NCI-H1930 (cell line): ENCODE measurements at places on chromosomes 11 and 22.
A peak's percentile ranks its signal among the peaks of the same experiment; 100 is the strongest.

- no peak for DNase-seq
Measured at GRCh38 chr11:92751594-92751993, 217.9 kb upstream of the MTNR1B start.

GRCh38 chr22:36387959-36388726, at the start of gene MYH9:
Gene MYH9, minus strand, starts transcription at chr22:36387967. Its CDS starts 38,731 bp downstream, at chr22:36349236.
- peak; percentile 99 for DNase-seq

DNA sequence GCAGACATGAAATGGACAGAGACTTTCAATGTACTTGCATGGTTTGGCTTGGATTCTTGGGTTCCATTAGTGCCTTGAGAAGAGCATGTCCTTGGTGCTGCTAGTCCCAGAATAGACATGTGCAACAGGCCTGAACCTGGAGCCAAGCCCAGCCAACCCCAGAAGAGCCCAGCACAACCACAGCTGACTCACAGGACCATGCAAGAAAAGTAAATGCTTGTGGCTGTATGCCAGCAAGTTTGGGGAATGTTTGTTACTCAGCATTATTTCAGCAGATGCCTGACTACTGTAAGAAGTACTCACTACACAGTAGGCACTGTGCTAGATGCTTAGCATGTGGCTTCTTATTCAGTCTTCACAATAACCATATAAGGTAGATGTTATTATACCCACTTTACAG, 39.2 kb upstream of the HMGXB4 start:
- no peak for DNase-seq

GRCh38 chr11:66336234-66337102, at the start of gene RIN1:
Gene RIN1, minus strand, starts transcription at chr11:66336434. Its CDS starts 32 bp downstream, at chr11:66336402.
- no peak for DNase-seq

DNA sequence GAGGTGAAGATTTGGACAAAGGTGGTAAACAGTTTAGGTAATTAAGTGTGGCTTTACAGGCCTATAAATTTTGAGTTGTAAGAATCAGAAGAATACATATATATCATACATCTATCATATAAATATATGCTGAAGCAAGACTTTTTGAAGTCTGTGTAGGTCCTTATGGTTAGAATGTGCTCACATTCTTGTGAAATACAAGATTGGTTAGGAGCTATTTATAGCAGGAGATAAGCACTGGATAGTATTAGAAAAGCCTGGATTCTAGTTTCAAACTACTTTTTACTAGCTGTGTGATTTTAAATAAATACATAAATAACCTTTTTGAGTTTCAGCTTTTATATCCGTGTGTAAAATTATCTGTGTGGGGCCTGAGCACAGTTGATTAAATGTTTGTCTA, 42.3 kb downstream of the ANKRD42 start:
- no peak for DNase-seq

DNA sequence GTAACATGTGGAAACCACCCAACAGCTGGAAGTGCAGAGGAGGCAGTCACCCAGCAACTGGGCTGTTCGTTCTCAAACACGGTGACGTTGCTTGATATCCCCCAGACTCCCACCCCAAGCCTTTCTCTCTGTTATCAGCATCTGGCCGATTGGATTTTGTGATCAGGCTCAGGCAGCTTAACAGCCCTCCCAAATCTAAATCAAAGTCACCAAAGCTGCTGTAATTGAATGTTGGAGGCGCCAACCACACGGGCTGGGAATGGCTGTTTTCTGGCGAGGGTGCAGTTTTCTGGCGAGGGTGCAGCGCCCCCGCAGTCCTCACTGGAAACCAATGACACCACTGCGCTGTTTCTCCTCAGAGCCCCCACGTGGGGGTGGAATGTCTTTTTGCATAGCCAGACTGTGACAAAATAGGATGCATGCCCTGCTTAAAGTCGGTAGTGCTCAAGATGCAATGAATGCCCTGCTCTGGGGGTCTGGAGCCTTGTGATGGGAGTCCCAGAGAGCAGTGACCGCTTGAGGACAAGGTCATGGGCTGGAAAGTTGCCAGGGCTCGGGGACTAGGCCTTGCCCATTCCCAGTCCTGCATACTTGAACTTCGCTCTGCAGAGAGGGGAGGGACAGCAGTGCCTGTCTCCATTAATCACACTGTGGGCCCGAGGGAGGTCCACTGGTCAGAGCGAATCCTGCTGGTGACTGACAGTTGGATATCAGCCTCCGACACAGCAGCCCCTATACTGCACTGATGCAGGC, 105.3 kb downstream of the MORC2 start:
- DNase-seq = no peak

GRCh38 chr11:1283906-1284305, 25.5 kb downstream of the TOLLIP start:
- no peak for DNase-seq

- DNase-seq = no peak
Measured at GRCh38 chr22:35544189-35544588, 3.6 kb downstream of the RASD2 start.

DNA sequence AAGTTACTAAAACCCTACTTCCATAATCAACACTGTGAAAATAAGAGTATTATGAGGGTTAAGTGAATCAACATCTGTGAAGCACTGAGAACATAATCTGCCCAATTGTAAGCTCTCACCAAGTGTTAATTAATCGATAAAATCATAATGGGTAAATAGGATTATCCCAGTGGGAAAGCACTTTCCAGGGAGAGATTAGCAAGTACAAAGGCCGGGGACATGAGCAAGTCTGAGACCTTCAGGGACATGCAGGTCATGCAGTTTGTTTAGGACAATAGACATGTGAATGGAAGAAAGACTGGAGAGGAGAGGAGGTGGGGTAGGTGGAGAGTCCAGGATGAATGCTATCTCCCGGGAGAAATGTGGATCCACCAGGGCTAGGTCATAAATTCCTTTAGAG, 57.8 kb upstream of the FIBIN start:
- no peak for DNase-seq

- DNase-seq = peak; percentile 37
Measured at GRCh38 chr11:57482782-57483561, 22.6 kb downstream of the RTN4RL2 start.

DNA sequence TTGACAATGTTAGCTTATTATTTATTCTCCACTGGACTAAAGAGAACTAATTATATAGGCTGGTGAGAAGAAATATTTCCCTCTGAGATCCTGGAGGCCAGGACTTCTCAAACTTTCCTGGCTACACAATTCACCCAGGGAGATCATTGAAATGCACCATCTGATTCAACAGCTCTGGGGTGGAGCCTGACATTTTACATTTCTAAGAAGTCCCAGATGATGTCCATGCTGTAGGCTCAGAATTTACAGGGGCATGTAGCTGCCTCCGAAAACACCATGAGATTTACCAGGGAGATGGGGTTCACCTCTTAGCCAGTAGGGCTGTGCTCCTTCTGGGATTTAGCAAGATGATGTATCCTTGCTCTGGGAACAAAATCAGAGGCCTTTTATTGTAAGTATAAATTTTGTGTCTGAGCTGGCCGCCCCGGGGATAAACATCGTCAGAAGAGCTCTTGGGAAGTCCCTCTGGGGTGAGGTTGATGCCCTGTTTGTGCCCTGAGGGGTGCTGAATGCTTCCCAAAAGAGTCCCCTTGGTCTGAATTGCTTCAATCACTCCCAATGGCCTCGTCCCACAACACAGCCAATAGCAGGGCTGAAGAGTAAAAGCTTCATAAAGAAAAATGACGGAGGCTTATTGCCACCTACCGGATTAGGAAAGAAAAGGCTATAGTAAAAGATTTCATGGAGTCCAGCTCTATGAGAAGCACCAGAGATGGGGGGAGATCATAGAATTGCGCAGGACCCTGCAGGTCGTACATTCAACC, 33.4 kb upstream of the API5 start:
- DNase-seq = peak; percentile 33

DNA sequence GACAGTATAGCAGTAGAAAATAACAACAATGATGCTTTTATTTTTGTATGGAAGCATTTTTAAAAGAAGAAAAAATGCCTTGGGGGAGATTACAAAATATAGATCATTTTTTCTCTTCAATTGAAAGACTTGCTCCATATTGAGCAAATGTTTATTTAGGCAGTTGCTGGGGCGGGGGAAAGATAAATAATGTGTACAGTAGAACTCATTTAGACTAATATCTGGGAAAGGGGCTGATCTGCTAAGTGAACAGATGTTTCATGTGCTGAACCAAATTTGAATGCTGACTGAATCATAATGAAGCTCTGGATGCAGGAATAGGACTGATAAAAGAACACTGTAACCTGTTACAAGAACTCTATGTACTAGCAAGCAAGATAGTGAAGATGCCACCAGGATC, 457.1 kb upstream of the TENM4 start:
- no peak for DNase-seq

DNA sequence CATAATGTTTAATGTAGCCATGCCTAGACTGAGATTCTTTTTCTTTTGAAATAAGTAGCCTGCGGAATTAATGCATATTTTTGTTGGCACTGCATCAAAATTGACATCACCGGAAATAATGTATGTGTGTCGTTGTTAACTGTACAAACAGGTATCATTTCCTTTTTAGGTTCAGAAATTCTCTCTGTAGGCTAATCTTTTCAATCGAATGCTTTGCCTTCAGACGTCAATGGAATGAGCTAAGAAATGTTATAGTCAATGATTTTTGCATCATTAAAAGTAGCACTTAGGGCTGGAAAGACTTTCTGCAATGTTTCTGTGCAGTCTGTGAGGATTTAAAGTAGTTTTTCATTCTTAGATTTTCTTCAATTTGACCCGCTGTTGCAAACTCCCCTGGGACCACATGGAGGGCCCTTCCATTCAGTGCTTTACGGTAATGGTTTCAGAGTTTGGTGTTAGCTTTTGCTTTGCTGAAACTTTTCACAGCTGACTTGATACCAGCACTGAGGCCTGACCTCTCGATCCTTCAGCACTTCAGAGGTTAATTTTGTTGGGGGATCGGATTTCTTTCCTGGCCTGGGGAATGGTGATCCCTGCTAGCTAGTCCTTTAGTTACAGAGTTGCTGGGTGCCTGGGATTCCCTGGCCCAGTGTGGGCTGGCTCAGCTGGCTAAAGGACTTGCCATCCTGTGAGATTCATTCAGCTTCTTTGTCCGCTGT, 137.8 kb downstream of the DBX1 start:
- DNase-seq = no peak

- DNase-seq = no peak
Measured at GRCh38 chr11:36564376-36565030, 3.3 kb upstream of the RAG1 start.

GRCh38 chr11:23730307-23730998, 766.4 kb upstream of the LUZP2 start:
- no peak for DNase-seq

- DNase-seq = no peak
Measured at GRCh38 chr11:107827041-107827440, 31.5 kb downstream of the SLC35F2 start.

- DNase-seq = no peak
Measured at GRCh38 chr11:95132956-95133355, 43.3 kb downstream of the ENDOD1 start.

DNA sequence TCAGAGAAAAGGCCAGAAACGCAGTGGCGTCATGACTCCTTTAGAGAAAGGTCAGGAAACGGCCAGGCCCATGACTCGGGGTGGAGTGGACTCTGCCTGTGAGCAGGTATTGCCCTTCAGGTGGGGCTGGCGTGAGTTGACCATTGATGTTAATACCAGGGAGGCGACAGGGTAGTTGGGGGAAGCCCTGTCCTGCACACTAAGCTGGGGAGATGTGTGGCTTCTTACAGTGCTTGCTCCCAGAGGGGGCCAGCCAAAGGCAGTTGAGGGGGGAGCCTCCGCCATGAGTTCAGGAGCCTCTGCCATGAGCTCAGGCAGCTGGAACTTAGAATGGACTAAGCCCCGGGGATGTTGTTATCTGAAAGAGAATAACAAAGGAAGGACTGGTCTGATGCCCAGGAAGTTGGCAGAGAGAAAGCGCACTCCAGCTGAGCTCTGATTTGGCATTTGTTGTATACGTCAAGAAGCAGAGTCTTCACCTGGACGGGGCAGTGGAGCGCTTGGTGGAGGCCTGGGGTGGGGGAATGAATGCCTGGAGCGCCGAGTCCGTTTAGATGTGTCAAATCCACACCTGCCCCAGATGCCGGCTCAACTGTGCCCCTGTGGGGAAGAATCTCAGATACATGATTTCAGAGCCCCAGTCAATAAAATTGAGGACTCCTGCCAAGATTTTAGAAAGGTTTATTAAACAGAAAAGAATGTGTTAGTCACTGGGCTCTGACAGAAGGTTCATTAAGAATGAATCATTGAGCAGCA, 222.5 kb downstream of the TBC1D22A start:
- no peak for DNase-seq

DNA sequence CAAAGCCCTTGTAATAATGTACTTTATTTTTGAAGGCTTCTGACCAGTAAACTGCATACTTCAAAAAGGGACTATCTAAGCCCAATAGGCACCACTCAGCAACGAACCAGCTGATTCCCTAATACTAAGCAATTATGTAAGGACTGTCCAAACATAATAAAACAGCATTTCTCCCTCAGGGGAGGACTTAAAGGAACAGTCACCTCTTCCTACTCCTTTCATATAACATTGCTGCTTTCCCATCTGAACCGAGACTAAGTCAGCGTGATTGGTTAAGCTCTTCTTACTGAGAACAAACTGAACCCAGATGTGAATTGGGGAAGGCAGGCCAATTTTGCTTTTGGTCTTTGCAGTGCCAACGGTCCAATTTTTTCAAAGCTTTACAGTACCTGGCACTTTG, 420.0 kb downstream of the METTL15 start:
- DNase-seq = no peak

DNA sequence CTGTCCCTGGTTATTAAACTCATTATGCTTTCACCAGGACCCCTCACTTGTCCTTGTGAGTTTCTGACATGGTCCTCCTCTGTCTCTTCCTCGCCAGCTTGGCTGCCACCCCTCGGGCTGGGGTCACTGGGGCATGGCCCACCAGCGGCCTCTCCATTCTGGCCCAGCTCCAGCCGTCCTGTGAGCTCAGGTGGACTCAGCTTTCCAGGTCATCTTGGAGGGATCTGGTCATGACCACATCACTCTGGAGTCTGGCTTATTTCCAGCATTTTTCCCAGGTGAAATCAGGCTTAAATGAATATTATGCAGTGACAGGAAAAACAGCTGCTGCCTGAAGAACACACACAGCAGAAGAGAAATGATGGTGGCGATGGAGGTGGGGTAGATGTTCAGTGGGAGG, 224.5 kb downstream of the ADAMTS15 start:
- no peak for DNase-seq

GRCh38 chr11:130213143-130213978, 53.8 kb downstream of the ST14 start:
- peak; percentile 45 for DNase-seq

GRCh38 chr11:102633385-102634026, 8.4 kb upstream of the MMP20 start:
- DNase-seq = no peak

GRCh38 chr11:40125054-40125453, 1334.4 kb downstream of the LRRC4C start:
- DNase-seq = no peak

DNA sequence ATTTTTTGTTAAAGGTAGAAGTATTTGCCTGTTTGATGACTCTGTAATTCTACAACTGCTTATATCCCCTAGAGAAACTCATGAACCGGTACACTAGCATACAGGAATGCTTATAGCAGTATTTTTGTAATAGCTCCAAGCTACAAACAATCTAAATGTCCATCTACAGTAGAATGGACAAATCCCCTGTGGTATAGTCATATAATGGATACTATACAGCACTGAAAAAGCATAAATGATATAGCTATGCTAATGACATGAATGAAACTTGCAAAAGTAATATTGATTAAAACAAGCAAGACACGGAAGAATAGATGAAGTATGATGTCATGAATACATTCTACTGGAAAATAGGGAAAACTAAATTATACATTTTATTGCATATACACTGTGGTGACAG, 142.9 kb downstream of the CEP164 start:
- no peak for DNase-seq

- no peak for DNase-seq
Measured at GRCh38 chr11:46528445-46529094, 65.3 kb downstream of the AMBRA1 start.

- peak; percentile 11 for DNase-seq
Measured at GRCh38 chr11:3849297-3849874, 6.1 kb upstream of the STIM1 start.
